ENCODE measurements at places on chromosomes 16 and 17.
A peak's percentile ranks its signal among the peaks of the same experiment; 100 is the strongest.

- peak; percentile 57 for DNase-seq
Measured at GRCh38 chr17:7440834-7441195, 1.5 kb downstream of the FGF11 start.

GRCh38 chr17:78168242-78168902 is at the start of gene SYNGR2:
SYNGR2 (plus strand) TSS chr17:78168581; CDS start chr17:78168617, 36 bp downstream.
- peak; percentile 34 for DNase-seq

DNA sequence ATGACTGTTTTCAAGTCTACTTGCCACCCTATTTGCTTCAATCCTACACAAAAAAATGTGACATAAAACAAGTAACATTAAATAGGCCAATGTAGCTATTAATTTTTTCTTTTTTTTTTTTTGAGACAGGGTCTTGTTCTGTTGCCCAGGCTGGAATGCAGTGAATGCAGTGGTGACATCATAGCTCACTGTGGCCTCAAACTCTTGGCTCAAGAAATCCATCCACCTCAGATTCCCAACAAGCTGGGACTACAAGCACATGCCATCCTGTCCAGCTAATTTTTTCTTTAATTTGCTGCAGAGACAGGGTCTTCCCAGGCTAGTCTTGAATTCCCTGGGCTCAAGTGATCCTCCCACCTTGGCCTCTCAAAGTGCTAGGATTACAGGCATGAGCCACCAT is 29.4 kb downstream of the ANKFY1 start:
- no peak for DNase-seq

- no peak for DNase-seq
Measured at GRCh38 chr16:48971571-48972077, 310.0 kb downstream of the CBLN1 start.

DNA sequence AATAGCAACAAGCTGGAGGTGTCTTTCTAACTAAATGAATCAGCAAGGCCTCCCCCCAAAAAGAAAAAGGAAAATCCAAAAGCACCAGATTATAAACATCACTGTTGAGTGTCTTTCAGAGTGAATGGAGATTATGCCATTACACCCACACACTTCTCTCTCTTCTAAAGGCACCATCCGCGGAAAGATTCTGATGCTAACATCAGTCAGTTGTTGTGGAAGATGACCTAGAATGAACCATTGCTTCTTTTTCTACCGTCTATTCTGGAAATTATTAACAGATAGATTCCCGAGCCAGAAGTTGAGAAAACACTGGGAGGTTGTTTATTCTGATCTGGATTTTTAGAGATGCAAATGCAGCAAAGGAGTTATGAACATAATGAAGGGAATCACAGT is 60.9 kb upstream of the FAM20A start:
- DNase-seq, result no peak

DNA sequence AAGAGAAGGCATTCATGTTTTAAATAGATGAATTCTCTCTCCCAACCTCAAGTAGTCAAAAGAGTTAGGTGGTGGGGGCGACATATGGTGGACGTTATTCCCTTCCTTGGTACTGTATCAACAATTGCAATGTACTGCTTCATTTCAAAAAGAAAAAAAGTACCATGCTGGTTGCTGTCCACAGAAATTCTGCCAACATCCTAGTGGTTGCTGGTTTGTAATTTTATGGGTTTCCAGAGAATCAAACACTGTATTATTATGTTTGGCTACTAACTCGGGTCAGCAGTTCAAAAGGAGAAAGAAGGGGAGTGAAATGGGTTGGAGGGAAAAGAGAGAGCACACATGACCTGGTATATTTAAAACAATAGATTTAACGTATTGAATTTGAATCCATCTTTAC is 61.1 kb upstream of the KCNJ16 start:
- DNase-seq, result no peak

GRCh38 chr17:39462631-39463375 is 1.5 kb downstream of the CDK12 start:
- peak; percentile 5 for DNase-seq

DNA sequence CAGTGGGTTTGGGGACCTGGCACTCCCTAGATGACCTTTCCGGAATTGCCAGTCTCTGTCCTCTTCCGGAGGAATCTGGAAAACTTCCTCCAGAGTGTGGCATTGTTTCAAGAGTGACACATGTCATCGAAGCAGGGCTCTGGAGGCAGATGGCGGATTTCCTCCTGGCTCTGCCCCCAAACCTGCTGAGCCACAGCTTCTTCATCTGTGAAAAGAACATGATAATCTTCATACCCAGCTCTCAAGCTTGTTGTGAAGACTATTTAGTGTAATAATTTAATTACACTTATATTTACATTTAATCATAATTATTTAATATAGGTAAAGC is 19.7 kb upstream of the TEX2 start:
- no peak for DNase-seq

DNA sequence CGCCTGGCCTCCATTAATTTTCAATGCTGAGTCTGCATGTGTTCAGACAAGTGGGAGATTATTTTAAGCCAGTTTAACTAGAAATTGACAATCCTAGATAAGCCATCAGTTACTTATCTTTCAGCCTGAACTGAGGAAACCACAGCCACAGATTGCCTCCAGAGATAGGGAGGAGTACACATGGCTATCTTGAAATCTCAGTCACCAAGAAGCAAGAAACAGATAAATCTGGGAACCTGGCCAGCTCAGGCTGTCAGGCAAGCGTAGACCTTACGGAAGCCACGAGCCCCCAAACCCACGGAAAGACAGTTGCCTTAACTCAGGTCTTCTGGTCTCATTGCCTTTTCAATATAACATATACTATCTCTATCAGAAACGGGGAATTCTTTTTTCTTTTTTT is 2.0 kb upstream of the GLG1 start:
- DNase-seq, result no peak

DNA sequence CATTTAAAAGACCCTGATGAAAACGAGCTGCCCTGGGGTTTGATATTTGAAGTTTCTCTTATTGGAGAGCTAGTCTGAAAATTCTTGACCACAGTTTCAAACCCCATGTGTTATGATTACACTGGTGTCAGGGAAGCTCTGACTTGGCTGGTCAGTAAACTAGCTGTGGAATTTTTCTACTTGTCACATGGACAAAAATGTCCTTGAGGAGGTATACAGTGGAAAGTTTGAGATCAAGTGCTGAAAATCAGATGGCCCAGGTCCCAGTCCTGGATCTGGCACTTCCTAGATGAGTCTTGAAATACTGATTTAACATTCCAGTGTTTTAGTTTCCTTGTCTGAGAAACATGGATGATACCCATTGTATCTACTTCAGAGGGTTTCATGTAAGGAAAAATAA is 30.7 kb upstream of the SOX9 start:
- DNase-seq, result peak; percentile 40

DNA sequence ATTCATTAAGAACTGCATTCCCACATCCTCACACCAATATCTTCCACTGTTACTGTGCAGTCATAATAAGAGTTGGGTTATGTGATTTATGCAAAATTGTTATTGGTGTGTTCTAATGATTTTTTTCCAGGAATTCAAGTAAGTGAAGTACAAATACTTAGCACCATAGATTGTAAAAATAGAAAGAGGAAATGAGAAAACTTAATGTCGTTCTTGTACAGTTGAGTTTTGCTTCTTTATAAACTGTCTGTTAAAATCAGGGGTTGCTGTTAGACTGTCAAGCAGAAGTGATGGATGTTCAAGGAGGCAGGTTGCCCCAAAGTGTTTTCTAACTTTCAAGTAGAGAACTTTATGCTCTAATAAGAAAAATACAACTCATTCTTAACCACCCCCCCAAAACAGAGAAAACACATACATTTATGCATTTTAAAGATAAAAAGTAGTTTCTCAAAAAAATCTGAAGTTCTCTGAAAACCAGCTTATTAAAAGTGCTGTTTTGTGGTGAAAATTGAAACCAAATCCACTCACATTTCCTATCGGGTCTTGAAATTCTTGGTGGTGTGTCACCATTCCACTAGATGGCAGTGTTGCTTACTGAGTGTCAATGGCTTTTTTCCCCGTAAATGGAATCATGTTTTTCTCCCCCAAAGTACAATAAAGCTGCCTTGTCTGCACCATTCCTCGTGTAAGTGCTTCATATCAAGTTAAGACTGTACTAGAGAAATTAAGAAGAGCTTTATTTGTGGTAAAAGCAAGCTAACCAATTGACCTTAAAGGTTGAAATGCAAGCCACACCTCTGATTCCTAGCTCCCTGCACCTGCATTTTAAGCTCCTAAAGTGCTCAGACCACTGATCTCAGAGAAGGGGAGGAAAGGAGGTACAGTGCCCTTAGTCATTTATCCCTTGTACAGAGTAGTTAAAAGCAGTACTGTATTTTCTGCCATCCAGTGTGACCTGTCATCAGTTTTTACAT is 4.7 kb upstream of the IGSF6 start:
- DNase-seq, result peak; percentile 75

GRCh38 chr17:79022507-79022991 is 1.4 kb upstream of the C1QTNF1 start:
- DNase-seq, result no peak

- no peak for DNase-seq
Measured at GRCh38 chr16:70565053-70565452, 41.4 kb downstream of the SF3B3 start.

GRCh38 chr17:3989041-3989886 is 25.0 kb upstream of the ATP2A3 start:
- DNase-seq, result no peak

- no peak for DNase-seq
Measured at GRCh38 chr17:75503976-75504346, 11.4 kb downstream of the CASKIN2 start.

DNA sequence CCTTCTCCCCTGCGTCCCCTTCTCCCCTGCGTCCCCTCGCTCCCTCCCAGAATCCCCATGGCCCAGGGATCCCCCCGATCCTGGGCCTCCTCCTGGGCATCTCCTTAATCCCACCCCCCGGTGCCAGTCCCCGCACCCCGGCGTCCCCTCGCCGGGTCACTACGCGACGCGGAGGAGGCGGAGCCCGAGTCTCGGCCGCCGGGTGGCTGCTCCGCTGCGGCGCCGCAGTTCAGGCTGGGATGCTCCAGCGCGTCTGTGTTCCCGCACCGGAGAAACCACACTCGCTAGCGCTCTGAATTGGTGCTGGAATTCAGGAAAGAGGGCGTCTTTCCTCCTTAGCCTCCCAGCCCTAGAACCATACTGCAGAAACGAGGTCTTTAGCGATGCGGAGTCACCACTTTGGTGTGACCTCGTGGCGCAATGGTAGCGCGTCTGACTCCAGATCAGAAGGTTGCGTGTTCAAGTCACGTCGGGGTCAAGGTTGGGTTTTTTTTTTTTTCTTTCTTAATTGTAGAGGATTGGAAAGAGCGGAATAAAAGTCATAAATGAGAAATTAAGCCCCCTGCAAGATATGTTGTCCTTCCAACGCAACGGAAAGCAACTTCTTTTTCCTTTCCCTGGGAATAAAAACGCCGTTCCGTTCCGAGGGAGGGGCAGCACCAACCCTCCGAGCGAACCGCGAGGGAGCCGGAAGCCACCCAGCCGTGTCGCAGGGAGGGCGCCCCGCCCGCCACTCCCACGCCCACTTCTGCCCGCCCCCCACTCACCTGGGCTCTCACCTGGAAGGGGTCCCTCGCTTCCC is 25.7 kb upstream of the SLC47A1 start:
- DNase-seq, result peak; percentile 85

DNA sequence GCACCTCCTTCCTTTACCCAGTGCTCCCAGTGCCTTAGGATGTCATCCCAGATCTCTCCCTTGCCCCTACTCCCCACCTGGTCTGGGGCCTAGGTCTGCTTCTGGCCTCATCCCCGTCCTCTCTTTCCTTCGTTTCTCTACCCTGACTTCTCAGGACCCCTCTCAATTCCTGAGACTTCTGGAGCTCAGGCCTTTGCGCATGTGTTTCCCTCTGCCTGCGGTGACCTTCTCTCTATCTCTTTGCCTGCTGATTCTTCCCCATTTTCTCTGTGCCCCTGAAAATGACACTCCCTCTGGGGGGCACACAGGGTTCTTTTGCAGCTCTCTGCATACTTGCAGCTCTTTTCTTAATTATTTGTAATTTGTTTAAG is 13.5 kb downstream of the ADORA2B start:
- DNase-seq, result no peak

- peak; percentile 80 for DNase-seq
Measured at GRCh38 chr16:69057400-69058378, 47.8 kb upstream of the HAS3 start.

- DNase-seq, result no peak
Measured at GRCh38 chr16:15932939-15933338, 16.5 kb upstream of the ABCC1 start.

DNA sequence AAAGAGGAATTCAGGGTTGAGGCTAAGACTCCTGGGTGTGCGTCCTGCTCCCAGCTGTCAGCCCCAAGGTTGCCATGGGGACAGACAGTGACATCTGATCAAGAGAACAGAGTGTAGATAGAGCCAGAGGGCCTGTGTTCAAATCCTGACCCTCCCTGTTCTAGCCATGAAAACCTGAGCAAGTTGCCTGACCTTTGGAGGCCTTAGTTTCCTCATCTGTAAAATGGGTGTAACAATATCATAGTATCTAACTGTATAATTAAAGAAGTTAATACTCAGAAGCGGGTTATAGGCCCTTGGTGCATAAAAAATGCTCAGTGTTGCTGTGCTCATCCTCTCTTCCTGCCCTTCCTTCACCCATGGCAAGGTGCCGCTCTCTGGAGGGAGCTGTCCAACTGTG is 28.7 kb upstream of the FOXF1 start:
- no peak for DNase-seq

DNA sequence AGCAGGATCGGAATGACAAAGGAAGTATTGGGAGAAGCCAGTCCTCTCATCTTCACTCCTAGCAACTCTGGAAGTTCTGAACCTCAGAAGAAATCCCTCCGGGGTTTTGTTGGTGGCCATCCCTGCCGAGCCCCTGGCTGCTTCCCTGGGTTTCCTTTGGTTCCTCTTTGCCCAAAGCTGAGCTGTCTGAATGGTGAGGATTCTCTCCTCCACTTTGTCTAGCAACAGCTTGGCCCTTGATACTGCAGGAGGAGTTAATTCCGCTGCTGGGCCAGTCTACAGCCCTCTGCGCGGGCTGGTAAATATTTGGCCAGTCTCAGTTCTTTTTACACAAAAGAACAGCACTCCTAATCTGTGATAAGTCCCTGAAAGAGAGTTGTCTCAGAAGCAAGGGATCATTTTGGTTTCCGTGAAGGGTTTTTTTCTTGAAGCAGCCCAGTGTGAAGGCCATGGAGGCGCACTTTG is 170.9 kb downstream of the RAB11FIP4 start:
- no peak for DNase-seq

DNA sequence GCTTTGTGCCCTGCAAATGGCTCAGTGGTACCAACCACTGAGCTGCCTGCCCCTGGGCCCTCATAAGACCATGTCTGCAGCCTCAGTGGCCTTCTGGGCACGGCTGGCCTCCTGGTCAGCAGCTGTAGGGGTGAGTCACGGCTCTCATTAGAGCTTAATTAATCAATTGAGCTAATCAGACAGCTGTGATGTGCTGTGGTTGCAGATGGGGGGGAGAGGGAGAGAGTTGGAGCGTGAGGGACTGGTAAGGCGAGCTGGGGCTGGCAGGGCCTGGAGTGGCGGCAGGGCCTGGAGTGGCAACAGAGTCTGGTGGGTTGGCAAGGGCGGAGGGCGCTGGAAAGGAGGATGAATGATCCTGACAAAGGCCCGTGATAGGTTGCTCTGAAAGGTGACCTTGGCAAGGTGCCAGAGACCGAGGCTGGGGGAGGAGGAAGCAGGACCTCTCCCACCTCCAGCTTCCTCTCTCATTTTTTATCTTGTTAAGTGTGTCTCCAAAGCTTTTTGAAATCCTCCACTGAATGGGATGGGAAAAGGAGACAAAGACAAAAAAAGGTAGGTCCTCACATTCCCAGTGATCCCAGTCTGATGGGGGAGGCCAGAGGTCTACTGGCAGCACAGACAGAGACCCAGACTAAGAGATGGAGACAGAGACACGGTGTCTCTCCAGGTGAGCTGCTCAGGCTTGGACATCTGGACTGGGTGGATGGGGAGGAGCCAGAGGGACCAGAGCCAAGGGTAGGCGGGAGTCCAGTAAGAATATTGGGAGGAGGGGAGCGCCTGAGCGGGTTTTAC is 41.6 kb downstream of the DCAKD start:
- DNase-seq, result peak; percentile 47

Data from fibroblast of lung (primary cell).